Activated CD4-positive, alpha-beta T cell treated with anti-CD3 and anti-CD28 coated beads, Interleukin-2, amount 50 U/mL, for 48 hours (primary cell): ENCODE measurements at places on chromosomes 7 and 10.

DNA sequence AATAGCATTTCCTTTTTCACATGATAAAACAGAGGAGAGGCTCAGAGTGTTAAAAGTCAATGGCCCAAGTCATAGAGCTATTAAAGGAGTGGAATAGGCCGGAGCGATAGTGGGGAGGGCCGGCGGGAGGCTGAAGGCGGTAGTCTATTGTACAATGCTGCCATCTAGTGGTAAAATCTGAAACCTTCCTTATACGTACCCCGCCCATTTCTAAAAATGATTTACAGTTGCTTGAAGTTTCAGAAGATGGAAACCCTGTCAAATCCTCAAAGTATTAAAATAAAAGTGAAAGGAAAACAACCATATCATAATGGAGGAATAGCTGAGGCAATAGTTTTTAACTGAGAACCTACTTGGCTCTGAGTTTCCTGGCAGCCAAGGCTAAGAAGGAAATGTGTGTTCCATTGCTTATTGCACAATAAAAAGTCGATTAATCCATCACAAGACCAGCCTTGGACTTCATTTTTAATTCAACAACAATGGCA, 209.1 kb downstream of the CCSER2 start:
- peak; percentile 28 for DNase-seq

GRCh38 chr7:7858559-7858958, 110.0 kb upstream of the GLCCI1 start:
- no peak for DNase-seq

DNA sequence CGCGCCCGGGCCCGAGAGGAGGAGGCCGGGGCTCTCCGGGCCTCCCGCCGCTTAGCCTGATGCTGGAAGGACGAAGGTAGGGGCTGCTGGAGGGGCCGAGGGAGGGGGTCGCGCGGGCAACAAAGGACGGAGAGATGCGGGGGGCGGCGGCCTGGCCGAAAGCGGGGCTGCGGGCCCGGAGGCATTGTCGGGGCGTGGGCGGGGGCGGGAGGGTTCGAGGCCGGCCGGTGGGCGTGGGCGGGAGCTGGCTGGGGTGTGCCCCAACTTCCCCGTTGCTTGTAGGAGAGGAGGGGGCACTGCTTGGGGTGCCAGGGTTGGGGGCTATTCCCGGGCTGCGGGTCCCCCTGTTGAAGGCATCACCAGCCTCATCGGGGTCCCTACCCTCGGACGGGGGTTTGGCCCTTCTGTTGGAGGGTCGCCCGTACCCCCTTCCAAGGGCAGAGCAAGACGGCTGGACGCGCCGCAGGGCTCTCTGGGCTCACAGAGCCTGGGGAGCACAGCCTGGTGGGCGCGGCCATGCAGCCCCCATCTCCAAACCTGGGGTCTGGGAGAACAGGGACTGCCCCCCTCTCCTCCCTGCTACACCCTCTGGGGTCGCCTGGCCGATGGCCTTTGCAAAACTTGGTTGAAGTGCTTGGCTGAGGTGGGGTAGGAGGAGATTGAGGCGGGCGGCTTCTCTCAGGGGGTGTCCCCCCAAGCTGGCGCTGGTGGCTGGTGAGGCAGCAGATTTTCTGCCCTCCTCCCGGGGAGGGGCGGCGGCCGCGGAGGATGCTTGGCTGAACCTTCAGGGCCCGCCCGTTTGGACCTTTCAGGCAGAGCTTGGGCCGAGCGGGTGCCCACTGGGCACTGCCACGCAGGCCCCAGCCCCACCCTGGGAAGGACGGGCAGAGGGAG, 699 bp downstream of the CLIP2 start:
- peak; percentile 10 for DNase-seq

GRCh38 chr7:128247640-128248194, 6.6 kb downstream of the LEP start:
- peak; percentile 4 for DNase-seq

DNA sequence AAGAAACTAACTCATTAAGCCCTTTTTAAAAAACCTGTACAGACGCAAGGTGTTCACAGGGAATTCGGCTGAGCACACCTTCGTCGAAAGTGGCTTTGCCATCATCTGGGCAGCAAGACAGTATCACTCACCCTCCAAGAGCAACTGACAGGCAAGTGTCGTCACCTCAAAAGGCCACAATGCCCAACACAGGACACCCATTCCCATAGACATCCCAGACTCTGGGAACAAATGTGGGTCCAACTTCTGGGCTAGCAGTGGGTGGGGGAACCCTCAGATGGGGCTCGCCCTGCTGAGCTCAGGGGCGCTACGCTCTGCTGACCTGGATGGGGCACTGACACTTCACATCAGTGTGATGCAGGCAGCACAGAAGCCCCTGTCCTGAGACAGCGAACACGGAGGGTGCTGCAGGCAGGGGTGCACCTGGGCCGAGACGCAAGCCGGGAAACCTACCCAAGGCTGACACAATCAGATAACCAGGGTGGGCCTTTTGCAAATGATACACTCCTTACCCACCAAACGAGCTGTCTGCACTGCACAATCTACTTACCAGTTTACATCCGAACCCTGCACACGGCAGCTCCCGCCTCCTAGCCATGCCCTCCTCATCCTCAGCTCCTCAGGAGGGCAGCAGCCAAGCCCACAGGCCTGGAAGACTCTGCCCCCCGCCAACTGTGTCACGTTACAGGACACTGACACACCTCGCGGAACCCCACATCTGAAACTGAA, 1.7 kb downstream of the DIP2C start:
- DNase-seq = no peak

GRCh38 chr10:71433768-71434744, 37.3 kb downstream of the CDH23 start:
- no peak for DNase-seq

DNA sequence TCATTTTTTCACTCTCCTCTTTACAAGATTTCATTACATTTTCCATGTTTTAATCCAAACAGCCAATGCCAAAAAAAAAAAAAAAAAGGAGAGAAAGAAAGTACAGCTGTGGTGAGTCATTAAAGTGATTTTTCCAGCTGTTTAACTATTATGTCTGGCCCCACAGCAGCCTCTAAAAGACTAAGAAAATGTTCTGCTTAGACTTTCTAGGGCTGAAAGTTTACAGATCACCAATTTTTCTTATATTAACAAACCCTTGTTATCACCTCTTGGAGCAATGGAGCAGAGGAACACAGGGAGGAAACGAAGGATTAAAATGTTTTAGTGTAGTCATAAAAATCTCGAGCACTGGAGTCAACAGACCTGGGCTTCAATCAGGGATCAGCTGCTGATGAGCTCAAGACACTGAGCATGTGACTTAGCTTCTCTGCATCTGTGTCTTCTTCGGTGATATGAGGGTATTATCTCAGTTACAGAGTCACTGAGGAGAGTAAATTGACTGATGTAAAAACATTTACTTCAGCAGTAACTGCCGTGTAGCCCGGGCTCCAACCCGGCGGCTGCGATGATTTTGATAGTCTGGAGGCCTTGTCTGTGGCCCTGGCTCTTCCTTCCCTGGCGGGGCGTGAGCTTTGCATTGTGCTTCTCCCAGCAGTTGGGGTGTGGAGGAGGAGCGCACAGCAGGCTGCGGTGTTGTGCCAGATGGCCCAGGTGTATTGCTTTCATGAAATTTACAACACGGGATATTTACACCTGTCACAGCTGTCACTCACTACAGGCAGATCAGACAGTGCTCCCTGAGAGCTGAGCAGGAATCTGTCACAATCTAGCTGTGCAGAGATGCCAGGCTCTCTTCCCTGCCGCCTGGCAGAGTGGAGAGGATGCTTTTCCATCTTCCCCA, 298.3 kb upstream of the FZD8 start:
- no peak for DNase-seq

GRCh38 chr10:12198156-12198555, 2.2 kb downstream of the CDC123 start:
- DNase-seq = no peak

GRCh38 chr10:82191653-82192052, 316.7 kb downstream of the NRG3 start:
- DNase-seq = no peak

DNA sequence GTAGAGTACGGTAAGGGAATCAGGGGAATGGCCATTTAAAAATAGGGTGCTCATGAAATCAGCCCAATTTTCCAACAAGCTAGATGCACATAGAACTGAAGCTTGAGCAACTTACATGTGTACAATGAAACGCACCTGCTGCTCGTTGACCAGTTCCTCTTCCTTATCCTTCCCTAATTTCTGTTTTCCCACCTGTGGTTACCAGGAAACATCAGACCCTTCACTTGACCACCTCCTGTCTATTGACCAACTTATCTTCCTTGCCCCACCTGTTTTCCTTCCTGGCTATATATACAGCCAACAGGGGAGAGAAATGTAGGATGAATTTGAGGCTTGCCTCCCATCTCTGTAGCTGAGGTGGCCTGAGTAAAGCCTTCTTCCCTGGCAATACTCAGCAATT, 37.8 kb upstream of the RAPGEF5 start:
- no peak for DNase-seq

- DNase-seq = no peak
Measured at GRCh38 chr7:48168159-48168558, 3.1 kb upstream of the ABCA13 start.

- DNase-seq = no peak
Measured at GRCh38 chr7:105854498-105854897, 21.9 kb downstream of the ATXN7L1 start.
